ENCODE measurements at places on chromosomes 6 and 20. TPM values are rescaled to one million over a fixed set of nuclear protein-coding genes. Genes with fewer than 3 reads are reported as not detected.

BAK1 gene
- total RNA-seq: 53.4 TPM

MUC22 gene
- not detected for total RNA-seq

DNA sequence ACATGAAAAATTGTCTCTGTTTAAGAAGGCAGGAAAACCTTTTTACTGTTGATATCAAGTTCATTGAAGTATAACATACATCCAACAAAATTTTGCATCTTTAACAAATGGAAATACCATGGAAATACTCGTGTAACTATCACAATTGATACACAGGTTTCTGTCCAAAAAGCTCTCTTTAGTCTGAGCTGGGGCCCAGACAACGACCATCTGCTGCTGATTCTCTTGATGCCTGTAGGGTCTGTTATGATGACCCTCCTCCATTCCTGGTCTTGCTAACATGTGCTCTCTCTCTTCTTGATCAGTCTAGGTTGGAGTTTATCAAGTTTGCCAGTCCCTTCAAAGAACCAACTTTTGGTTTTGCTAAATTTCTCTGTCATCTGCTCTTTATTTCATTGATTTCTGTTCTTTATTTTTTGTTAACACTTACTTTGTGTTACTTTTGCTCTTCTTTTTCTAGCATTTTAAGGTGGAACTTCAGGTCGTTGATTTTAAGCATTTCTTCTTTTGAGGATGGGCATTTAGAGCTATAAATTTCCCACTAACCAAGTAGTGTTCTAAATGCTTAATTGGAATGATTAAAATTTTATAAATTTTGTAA, 116.8 kb downstream of the PSMB1 start:
- DNase-seq: no peak

GRCh38 chr20:54107181-54107580, 36.8 kb upstream of the BCAS1 start:
- no peak for DNase-seq

DNA sequence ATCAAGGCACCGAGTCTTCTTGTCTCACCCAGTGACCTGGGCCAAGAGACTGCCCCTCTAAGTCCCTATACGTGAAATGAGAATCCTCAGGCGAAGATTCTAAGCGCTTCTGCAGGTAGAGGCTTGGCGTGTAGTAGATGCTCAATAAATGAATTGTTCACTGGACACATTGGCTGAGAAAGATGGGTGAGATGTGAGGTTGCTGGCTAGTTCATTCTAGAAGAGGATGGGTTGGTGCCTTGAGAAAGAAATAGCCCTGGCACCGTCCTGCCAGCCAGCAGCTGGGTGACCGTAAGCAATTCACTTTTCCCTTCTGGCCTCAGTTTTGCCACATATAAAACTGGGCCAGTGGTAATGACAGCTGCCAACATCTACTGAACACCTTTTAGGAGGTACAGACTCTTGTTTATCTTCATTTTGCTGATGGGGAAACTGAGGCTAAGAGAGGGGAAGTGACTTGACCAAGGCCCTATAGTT, 1.4 kb downstream of the SRC start:
- no peak for DNase-seq

DNA sequence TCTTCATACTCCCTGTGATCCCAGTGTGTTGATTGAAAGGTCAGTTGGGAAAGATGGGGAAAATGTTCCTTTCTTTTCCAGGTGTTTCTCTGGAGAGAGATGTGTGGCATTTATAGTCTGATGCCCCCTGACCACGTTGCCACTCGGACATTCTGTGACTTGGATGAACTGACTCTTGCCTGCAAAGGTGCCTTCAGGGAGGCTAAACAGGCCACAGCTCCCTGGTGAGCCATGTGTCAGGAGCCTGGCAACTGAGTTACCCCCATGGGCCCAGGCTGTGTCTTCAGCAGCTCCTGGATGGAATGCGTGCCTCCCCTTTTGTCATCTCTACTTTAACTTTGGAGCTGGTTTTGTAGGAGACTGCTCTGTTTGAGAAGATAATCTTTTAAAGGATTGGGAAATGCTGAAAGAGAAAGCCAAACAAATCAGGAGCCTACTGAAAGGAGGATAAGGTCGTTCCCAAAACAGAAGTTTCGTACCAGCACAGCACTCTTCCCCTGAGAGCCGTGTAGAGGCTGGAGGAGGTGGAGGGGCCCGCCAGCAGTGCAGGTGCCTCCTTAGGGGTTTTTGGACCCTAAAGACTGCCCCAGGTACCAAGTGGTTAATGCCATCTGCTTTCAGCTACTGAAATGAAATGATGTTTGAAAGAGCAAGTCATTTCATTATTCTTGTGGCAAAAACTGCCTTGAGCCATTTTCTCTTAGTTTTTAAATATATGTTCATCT, 322.8 kb downstream of the ZFAND3 start:
- DNase-seq: no peak

DNA sequence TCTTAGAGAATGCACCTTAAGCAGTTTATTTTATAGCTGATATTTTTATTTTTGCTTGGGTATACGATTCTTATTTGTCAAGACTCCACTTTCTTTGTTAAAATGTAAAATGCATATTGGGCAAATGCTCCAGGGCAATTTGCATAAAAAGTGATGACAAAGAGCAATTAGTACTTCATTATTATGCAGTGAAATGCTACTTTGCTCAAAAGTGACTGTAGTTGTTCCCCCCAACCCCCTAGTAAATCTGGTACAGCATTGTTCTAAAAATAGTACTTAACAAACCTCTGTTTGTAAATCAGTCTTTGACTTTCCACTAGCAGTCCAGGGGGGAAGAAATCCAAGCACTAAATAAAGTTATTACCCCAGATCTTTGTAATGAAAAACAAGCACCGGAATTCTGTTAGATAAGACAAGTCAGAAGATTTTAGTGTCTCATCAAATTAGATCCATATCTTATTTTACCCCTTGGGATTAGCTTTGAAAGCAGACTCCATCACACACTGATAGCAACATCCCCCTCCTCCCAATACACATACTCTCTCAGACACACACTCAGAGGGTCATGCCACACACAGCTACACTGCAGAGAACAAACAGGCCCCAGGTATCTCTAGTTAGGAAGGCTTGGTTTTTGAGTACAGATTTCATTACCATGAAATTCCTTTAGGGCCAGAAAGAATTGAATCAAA, 32.9 kb upstream of the BACH2 start:
- DNase-seq: no peak

GRCh38 chr6:16322666-16323312, 84.4 kb downstream of the GMPR start:
- peak; percentile 78 for DNase-seq

- no peak for DNase-seq
These were observed 172.8 kb upstream of the SNX9 start for GRCh38 chr6:157650261-157650640.

GRCh38 chr6:118354641-118355040, 193.5 kb upstream of the PLN start:
- no peak for DNase-seq

Measured in activated T-helper 2 cell treated with anti-CD3 and anti-CD28 coated beads, Interferon-gamma antibody, Interleukin-2, Interleukin-4, amounts not matched to agents 10 μg/mL and 5 μg/mL and 100 μg/mL, durations not matched to agents 14 hours and 24 hours and 36 hours (primary cell).